ENCODE measurements at places on chromosomes 3 and 15.

- no peak for DNase-seq
These were observed 36.5 kb downstream of the ATOSA start for GRCh38 chr15:52642386-52643361.

DNA sequence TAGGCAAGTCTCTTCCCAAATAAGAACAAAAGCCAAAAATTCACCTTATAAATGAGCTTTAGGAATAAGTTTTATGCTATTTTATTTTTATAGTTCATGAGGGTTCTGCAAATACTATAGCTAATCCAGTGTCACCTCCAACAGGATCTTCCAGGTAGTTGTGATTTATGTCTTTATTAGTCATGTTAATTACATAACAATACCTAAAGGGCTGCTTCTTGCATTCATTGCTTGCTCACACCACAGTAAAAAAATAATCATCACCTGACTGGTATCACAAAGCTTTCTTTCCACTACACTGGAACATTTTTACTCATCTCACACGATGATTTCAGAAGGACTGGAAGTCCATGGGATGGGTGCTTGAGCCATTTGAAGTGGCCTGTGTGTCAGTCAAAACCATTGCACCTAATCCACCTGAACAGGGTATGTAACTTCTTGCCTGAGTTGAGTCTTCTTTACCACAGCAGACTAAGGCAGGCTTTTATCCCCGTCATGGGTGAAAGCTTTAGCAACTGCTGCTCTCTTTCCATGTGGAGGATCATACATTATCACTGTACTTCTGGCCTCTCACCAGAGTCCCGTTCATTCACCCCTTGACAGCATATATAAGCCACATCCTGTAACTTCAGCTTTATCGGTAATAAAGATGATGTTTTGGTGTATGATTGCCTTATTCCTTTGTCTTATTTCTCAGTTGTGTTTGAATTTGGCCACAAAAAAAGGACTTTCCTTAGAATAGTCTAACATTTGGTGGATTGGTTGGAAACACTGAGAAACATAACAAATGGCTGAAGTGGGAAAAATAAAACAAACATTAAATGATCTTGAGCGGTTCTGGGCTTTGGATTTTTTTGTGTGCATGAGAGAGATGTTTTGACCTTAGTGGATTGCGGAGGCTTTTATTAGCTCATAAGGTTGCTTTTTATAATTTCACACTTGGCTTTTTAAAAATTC is 382.6 kb upstream of the THBS1 start:
- no peak for DNase-seq

DNA sequence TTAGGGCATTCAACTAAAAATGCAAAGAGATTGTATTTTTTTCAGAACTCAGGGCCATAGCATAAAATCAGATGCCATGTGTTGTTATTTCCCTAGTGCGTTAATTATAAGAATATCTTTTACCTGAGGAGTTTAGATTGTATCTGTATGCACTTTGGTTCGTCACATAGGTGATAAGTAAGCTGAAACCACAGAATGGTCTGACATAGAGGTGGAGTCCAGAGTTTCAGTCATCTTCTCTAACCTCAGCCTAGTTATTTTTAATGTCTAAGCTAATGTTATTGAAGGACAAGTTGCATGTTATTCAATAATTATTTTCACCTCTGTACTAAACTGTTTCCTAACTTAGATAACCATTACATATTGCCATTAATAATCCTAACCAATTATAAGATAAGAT is 27.1 kb upstream of the CNTN4 start:
- DNase-seq = no peak

DNA sequence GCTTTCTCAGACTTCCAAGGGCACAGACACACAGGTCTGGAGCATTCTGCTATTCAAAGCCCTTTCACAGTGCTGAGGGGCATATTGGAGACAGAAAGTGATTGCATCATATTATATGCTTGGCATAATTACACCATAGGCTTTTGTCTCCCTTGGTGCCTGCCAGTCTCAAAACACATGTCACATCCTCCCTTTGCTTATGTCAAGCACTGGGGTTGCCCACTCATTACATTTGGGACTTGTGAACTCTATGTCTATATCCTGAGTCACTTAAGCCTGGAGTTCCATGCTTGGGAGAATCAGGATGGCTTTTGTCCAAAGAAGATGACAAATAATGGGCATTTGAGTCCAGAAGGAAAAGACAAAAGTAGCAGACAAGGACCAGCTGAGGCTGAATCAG is 12.3 kb upstream of the PDZRN3 start:
- DNase-seq = no peak

DNA sequence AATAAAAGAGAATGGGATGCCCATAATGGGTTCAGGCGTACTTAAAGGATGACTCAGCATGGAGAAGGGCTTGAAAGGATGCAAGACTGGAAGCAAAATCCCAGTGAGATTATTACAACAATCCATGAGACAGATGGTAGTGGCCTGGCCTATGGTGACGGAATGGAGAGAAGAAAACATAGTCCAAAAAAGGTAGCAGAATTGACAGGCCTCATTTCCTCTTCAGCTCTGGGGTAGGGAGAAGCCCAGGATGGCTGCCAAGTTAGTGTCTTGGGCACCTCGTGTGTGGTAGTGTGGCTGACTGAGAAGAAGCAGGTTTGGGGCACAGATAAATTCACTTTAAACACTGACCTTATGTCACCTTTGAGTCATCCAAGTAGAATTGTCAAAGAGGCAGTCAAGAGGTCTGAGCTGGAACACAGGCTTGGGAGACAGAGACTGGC is 18.1 kb downstream of the MB21D2 start:
- no peak for DNase-seq

- no peak for DNase-seq
These were observed 174.4 kb downstream of the SI start for GRCh38 chr3:164903820-164904451.

DNA sequence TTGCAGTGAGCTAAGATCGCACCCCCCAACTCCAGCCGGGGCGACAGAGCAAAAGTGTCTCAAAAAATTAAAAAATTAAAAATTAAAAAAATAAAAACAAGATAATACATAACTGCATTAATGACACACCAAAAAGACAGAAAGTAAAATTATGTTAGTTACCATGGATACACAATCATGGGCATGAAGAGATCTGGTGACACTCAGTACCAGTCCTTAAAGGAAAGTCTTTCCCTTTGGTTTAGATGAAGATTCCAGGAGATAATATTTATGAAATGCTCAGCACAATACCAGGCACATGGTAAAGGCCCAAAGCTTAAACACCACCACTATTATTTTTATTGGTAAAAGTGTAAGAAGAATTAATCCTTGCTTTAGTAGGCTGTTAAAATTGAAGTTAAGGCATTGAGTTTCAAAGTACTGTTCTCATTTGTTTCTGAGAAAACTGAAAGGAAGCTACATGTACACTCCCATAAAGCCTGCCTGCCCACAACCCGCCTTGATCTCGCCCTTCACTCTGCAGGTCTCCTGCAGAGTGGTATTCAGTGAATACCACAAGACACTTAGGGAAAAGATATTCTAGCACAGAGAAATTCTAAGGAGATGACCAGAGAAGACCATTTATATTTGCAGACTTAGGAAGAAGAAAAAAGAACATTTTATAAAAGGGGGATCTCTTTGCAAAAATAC is 52.3 kb downstream of the SUCLG2 start:
- no peak for DNase-seq

- no peak for DNase-seq
These were observed 387.9 kb downstream of the RBMS3 start for GRCh38 chr3:29668728-29669127.

DNA sequence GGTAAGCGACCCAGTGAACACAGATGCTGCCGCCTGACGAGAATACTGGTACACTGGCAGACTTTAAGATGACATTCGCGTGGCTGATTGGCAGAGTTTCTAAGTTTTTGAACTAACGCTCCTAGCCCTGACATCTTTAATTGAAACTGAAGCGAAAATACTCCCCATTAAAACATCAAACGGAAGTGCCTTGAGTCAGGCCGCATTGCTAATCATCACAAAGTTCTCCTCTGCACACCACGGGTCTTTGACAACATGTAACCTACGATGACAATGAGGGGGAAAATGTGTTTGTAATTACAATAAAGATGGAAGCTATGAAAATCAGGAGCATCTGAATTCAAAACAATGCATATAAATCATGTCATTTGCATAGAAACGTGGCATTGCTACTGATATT is 44.5 kb downstream of the ATP13A4 start:
- DNase-seq = no peak

GRCh38 chr15:52163321-52164190 is 27.6 kb downstream of the GNB5 start:
- DNase-seq = no peak
